ENCODE measurements at places on chromosomes 4 and X.

- no peak for DNase-seq
Measured at GRCh38 chrX:1248331-1249061, 20.1 kb upstream of the CSF2RA start.

DNA sequence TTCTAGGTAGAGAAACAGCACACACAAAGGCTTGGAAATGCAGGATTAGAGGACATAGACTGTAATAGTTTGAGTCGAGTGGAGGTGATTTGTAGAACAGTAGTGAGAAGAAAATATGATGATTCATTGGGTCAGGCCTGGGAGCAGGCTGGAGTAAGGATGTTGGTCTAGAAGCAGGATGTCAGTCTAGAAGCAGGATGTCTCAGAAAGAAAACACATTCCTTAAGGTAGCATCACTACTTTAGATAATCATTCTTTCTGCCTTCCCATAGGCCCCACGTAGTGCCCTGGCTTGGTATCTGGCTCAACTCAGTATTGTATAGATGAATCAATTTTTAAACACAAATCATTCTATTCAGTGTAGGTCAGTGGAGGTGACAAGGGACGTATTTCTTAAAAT, 11.2 kb upstream of the DACH2 start:
- no peak for DNase-seq

DNA sequence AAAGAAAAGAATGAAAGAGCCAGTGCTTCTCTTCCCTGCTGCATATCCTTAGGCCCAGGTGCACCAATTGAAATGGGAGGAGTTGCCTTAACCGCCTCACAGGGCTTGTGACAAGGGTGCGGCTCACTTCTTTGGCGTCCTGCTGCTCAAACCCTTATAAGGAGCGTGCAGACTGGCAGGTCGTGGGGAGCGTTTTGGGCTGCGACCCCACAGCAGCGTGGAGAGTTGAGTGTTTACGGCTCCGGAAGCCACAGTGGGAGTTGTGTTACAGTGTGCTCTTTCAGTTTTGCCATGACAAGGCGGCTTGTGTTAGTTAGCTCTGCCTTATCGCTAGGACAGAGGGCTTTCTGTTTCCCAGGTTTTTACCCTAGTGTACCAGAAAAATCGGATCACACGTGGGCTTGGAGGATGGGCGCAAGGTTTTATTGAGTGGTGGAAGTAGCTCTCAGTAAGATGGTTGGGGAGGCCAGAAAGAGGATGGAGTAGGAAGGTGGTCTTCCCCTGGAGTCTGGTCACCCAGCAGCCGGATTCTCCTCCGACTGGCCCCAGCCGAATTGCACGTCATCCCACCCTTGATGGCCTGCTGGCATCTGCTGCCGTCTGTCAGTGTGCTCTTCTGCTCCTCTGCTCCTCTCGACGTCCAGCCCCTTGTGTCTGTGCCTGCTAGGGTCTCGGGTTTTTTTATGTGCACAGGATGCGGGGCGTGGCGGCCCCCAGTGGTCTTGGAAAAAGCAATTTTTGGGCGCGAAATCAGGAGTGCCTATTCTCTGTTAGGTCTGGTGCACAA, 718.9 kb downstream of the ARAP2 start:
- DNase-seq: no peak

- no peak for DNase-seq
Measured at GRCh38 chrX:21972721-21973120, 32.2 kb downstream of the SMS start.

DNA sequence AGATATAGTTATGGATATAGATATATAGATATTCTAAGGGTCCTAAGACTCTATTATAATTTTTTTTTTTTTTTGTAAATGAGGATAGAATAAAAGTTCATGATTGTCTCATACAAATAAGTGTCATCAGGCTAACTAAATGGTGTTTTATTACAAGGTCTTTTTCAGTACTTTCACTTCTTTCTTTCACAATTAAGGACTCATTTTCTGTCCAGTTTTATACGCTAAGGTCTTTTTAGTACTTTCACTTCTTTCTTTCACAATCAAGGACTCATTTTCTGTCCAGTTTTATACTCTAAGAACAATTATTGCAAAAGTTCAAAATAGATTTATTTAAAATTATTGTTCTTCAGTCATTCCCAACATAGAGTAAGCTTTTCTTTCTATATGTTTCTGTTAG, 32.7 kb downstream of the RUFY3 start:
- no peak for DNase-seq

GRCh38 chrX:7088968-7089615, 58.4 kb upstream of the STS start:
- DNase-seq: no peak

DNA sequence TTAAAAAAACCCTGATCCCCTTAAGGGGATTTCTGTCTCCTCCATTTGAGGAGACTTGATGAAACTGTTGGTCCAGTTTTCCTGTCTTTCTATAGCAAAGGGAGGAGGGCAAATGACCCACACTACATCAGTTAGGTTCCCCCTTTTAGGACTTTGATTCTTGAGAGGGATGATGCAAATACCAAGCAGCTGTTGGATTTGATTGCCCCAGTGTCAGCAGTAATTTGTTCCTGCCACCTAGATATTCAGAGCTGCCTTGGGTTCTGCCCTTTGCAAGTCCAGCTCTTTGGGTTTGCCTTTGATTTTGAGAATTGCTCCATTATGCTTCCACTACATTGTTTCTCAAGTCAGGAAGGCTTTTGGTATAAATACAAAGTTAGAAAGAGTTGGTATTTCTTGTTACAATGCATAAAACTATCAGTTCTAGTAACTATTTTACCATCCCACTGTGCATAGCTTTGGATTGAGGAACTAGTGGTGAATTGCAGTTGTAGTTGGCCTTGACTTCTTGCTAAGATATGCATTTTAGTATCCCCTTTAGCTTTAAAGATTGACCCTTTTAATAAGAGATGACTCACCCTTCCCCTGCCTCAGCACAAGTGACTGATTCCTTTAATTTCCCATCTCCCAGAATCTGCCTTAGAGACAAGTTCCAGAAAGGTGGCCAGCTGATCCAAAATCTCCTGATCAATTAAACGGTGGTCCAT, 24.3 kb upstream of the ZNF330 start:
- no peak for DNase-seq
